EL (cell line): ENCODE measurements at places on chromosomes 1 and 21.

DNA sequence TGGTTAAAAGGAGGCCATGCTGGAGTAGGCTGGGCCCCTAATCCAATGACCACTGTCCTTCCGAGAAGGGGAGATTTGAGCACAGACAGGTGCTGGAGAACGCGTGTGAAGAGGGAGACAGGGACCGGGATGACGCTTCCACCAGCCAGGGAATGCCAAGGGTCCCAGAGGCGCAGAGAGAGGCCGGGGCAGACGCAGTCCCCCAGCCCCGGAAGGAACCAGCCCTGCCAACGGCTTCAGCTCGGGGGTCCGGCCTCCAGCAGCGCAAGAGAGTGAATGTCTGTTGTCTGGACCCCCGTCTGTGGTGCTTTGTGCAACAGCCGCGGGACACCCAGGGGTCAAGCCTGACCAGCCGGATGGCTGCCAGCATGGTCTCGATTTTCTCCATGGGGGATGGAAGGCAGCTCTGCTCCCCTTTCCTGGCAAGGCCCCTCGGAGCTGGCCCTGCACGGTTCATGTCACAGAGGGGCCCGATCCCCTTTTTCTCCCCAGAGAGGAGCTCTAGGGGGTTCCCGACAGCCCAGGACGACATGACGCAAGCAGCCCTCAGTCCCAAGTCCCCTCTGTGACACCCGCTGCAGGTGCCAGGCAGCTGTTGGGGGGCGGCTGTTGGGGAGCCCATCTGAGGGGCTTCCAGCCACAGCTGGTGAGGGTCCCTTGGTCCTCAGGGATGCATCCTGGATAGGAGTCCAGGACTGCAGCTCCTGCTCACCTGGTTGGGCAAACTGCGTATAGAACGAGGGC is 73.5 kb downstream of the SIK1 start:
- DNase-seq = no peak

DNA sequence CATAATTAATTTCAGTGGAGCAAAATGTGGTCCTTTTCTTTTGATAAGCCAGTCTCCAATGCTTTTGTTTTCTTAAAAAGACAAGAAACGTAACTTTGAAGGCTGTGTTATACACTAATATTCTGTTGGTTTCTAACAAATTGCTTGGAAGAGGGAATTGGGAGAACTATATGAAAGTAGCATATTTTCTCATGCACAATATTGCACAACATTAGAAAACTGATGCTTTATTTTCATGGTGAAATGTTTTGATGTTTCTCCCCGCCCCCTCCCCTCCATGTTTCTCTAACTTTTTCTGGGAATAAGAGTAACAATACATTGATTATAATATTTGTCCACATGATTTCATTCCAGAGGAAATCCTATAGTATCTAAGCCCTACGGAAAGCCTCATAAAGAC is 115.4 kb downstream of the OLFML2B start:
- DNase-seq = no peak

GRCh38 chr1:8598060-8598724 is 219.2 kb downstream of the RERE start:
- DNase-seq = no peak

DNA sequence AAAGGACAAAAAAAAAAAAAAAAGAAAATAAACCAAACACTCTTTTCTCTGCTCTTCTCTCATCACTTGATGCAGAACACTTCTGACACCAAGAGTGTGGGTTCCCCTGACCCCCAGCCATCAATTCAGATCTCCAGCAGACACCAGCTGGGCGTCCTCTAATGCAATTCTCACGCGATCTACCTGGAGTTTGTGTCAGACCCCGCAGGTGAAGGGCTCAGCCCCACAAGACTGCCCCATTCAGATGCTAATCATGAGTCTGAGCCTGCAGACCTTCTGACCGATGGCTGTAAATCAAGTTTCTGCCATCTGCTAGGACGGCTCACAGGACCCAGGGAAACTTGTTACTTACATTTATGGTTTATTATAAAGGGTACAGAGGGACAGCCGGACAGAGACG is 133.6 kb upstream of the C1orf174 start:
- no peak for DNase-seq

GRCh38 chr1:166975361-166976129 is at the start of gene ILDR2:
Gene ILDR2, minus strand, starts transcription at chr1:166975540. Its CDS starts 272 bp downstream, at chr1:166975268.
- peak; percentile 26 for DNase-seq

- DNase-seq = no peak
Measured at GRCh38 chr1:74333244-74333643, 98.1 kb downstream of the TNNI3K start.

DNA sequence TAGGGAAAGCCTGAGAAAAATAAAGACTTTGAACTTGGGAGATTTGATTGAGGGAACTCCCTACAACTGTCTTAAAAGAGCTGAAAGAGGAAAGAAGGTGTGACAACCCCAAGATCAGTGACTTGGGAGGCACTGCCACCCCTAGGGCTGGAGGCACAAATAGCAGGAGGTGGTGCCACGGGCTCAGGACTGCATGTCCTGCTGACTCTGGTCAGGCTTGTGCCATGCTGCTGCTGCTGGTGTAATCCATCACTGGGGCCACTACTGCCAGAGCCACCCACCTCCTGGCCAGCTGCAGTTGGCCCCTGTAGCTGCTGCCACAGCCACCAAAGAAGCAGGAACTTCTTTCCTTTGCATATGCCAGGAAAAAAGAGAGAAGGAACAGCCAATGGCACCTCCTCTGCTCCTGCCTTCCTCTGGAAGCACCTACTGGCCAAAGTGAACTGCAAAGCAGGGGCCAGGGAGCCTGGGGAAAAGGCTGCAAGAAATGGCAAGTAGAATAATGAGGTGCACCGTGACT is 730.3 kb downstream of the PTPRU start:
- no peak for DNase-seq

DNA sequence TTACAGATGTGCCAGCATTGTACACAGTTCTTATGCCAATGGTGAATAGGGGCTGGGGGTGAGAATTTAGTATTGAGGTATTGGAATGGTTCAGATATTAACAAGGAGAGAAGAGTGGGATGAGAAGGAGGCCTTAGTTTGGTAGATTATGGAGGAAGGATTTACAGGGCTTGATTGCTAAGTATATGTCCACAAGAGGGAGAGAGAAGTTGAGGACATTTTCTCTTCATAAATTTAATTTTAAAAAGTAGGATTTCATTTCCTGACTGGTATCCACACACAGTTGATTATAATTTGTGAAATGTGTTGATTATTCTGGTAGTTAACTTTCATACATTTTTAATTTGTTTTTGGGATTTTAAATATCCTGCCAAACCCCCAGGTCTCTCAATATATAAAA is 213.0 kb downstream of the ADGRL2 start:
- DNase-seq = no peak

DNA sequence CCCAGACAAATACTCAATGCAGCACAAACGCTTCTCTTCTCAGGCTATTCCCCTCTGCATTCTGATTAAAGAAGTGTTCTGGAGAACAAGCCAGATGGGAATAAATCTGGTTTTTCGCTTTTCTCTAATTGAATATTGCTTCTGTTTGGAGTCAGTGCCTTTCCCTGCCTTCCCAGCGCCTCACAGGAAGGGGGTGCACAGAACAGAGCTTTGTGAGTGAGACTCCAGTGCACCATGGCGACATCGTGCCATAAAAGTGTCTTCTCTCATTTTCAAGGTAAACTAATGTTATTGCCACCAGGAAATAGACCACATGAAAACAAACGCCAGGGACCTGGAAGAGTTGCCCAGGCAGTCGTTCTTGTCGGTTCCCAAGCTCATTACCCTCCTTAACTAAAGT is 43.6 kb upstream of the SLC45A1 start:
- DNase-seq = no peak

DNA sequence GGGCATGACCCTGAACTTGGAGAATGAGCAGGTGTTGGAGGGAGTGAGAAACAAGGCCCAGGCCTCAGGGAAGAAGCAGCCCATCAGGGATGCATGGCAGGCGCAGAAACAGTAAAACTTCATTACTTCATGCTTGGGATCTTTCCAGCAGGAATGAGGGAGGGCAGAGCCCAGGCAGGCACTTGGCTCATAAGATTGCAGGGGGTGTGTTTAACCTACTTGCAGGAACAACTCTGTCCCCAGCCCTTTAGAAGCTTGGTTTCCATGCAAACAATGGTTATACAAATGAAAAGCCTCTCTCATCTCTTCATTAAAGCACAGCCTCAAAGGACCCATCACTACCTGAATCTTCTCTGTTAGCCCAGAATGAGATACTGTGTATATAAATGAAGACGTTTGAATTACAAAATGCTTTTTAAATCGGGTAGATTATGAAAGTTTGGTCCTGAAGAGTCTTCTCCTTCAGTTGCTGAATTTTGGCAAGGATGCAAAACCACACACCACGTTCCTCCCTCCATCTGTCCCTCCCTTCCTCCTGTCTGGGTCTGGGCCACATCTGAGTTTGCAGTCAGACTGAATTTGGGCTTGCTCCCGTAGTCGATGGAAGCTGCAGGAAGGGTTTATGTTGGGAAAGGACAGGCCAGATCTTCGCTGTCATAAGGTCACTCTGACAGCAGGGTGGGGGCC is 154.4 kb upstream of the KLHDC7A start:
- DNase-seq = no peak

DNA sequence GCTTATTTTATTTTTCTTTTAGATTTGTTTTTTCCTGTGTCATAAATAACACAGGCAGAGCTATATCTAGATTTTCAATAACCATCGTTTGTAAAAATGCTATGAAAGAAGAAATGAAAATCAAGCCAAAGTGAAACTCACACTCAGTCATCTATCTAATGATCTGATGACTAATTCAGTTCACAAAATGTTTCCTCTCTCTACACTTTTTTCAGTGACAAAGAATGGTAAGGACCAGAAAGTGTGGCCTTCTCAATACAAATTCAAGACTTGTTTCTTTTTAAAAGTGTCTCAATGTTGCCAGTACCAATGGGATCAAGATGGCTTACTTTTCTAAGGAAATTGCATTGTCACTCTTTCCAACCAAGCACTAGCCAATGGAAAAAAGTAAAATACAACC is 282.8 kb upstream of the PKN2 start:
- no peak for DNase-seq

DNA sequence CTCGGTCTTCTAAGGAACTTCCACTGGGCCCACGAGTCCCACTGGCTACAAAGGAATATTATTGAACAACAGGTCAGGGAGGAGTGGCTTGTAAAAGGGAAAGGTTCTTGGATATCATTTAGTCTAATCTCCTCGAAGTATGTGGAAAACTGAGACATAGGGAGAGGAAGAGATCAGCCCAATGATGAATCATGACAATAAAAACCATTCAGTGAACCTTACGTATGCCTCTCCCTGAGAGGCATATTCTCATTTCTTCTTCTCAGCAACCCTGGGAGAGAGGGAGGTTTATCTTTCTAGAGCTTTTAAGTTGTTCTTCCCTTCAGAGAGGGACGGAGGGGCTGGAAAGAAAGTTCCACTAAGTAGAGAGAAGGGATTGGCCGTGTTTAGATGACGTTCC is 5.3 kb upstream of the MOB3C start:
- DNase-seq = peak; percentile 59

DNA sequence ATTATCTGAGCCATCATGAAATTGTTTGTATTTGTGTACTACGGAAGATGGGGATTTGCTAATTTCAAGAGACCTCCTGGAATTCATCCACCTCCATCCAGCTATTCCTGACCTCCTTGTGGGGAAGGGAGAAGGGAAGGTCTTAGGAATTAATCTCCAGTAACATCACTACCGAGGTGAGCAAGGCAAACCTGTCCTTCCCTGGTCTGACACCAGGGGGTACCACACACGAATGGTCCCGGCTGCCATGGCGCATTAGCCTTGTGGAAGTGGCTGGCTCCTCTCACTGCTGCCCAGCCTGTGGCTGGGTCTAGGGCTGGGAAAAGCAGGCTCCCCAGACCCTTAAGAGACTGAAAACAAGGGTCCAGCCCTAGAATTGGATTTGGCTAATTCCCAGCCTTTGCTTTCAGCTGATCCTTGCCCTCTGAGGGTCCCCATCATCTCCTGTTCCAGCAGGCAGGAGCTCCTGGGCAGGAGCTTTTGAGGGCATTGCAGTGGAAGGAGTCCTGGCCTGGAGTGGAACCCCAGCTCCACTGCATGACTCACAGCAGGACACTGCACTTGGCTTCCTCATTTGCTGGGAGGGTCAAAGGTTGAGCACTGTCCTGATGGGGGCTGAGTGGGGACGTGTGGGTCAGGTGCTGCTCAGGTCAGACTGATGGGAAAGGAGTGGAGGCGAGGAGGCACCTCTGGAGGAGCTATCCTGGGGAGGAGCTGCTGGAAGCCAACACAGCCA is 34.8 kb downstream of the RIMS3 start:
- peak; percentile 40 for DNase-seq
